ENCODE measurements at places on chromosomes 2 and 18. TPM values are rescaled to one million over a fixed set of nuclear protein-coding genes. Genes with fewer than 3 reads are reported as not detected.

- DNase-seq: no peak
These were observed 106.2 kb downstream of the SPOPL start for GRCh38 chr2:138607746-138608145.

DNA sequence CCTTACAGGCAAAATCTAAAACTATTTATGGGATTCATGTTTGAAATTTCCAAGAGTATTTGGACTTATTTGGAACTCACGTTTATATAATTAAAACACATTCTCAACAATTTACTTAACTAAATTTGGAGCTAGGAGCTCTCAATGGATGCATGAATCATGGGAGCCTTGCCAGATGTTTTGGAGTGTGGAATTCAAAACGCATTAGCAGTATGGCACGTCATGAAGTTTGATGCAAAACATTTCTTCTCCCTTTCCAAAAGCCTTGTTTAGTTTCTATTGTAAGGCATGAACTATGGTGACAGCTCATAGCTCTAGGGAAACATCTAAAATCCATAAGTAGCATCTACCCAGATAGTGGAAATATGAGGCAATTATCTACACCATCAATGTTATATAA is 701.6 kb downstream of the SATB2 start:
- no peak for DNase-seq

The EGR4 gene
- polyA plus RNA-seq: 0.31 TPM

The CHRND gene
- polyA plus RNA-seq: 0.05 TPM

All from cardiac muscle cell (in vitro differentiated cells and primary cell).